ENCODE measurements at places on chromosomes 2 and 18.

- H3K27ac ChIP-seq: no peak overlapping the region
- no peaks in the 10 kb centered on the region for H3K36me3 ChIP-seq
- H3K4me3 ChIP-seq: no peak overlapping the region
- peaks cover 11% of the 10 kb centered on the region for H3K4me1 ChIP-seq
- no peak for DNase-seq
- no peaks in the 10 kb centered on the region for H3K27me3 ChIP-seq
Observed at GRCh38 chr2:41723526-41723925, 324.3 kb upstream of the PKDCC start.

DNA sequence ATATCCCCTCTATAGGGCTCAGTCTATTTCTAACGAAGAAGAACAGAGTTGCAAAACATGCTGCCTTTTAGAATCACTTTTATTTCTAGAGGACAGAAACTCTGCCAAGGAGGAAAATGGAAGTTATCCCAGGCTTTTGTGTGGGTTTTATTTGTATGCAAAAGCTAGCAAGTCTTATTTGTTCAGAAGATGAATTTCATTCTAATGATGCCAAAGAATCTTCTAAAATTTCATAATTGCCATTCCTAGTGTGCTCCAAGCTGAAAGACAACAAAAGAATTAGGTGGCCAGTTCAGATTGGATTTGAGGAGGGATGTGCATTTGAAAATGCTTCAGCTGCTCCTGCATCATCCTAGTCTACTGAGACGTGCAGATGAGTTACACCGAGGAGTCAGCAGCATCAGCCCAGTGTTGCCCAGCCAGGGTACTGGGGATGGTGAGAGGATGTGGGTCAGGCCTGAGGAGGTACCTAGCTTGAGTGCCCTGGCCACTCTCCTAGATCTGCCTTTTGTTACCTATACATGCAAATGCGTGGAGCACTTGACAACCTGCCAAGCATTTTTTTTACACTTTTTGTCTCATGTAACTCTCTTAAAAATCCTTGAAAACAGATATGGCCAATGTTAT is 80.1 kb downstream of the KCNS3 start:
- no peak overlapping the region for H3K4me3 ChIP-seq
- H3K27me3 ChIP-seq: no peaks in the 10 kb centered on the region
- no peak for DNase-seq
- peaks cover 5% of the 10 kb centered on the region for H3K4me1 ChIP-seq

DNA sequence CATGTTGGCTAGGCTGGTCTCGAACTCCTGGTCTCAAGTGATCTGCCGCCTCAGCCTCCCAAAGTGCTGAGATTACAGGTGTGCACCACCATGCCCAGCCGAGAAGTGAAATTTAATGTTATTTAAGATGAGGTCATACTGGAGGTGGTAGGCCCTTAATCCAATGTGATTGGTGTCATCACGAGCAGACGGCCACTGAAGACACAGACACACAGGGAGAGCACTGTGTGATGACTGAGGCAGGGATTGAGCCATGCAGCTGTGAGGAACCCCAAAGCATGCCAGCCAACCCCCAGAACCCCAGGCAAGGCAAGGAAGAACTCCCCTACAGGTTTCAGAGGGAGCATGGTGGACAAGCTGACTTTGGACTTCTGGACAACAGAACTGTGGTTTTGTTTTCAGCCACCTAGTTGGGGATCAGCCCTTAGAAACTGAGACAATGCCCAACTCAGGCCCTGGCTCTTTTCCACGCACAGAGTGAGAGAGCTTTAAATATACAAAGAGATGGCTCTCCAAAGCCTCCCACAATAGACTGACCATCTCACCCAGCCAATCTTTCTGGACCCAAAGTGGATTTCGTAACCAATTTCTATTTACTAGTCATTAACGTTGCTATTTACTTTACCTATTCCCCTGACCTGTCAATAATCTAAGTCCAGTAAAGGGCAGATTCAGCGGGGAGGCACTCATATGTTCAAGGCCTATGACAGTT is 34.2 kb downstream of the TBC1D8 start:
- DNase-seq: no peak
- H3K4me1 ChIP-seq: peaks cover 38% of the 10 kb centered on the region
- no peaks in the 10 kb centered on the region for H3K36me3 ChIP-seq
- H3K4me3 ChIP-seq: no peak overlapping the region
- H3K27ac ChIP-seq: no peak overlapping the region

- H3K27me3 ChIP-seq: peaks cover 80% of the 10 kb centered on the region
- peaks cover 30% of the 10 kb centered on the region for H3K4me1 ChIP-seq
- no peak overlapping the region for H3K27ac ChIP-seq
- peak; percentile 60 for DNase-seq
- no peaks in the 10 kb centered on the region for H3K36me3 ChIP-seq
Observed at GRCh38 chr2:221571551-221572218, 419 bp downstream of the EPHA4 start.

- H3K27ac ChIP-seq: no peak overlapping the region
- peaks cover 19% of the 10 kb centered on the region for H3K4me1 ChIP-seq
- no peaks in the 10 kb centered on the region for H3K27me3 ChIP-seq
- H3K36me3 ChIP-seq: no peaks in the 10 kb centered on the region
- no peak overlapping the region for H3K4me3 ChIP-seq
- no peak for DNase-seq
Observed at GRCh38 chr2:41935825-41936224, 112.0 kb upstream of the PKDCC start.

Measured in GM23338 (cell line).